ENCODE measurements at places on chromosomes 5 and 9.
A peak's percentile ranks its signal among the peaks of the same experiment; 100 is the strongest.

DNA sequence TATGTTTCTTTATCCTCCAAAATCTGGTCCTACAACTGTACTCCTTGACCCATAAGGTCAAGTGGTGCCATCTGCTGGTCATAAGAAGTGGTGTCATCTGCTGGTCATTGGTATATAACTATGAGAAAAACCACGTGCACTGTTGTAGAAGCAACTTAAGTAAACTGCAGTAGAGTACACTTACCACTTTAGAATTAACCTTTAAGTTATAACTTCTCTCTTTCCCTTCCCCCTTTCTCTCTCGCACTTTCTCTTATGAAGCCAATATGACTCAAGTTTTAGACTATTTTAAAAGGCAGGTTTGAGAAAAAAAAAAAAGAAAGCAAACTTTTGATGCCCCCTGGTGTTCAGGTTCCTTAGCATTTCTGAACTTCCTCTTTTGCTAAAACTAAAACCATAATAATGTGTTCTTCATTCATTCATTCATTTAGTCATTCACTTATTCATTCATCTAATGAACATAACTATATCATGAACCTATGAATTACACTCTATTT lies 12.8 kb upstream of the MTAP start:
- peak; percentile 78 for DNase-seq

- DNase-seq: no peak
Observed at GRCh38 chr5:14762549-14763216, 98.2 kb downstream of the OTULIN start.

DNA sequence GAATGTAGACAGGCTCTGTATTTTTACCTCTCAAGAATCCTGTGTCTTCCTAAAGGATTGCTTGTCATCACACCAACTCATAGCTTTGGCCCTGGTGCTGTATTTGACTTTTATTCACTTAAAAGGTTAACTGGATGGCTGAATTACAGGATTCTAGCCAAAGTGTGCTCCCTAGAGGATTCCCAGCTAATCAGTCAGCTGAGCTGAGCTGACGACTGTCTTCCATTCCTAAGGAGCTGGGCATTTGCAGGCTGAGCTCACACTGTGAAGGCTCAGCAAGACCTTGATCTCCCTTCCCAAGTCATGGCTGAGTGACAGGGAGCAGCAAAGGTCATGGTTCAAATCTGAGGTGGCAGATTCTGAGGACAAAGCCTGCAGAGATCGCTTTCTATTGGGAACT lies 59.0 kb upstream of the PALM2AKAP2 start:
- DNase-seq: no peak

GRCh38 chr9:2127486-2127885 lies 112.3 kb downstream of the SMARCA2 start:
- no peak for DNase-seq

- no peak for DNase-seq
Observed at GRCh38 chr9:36194326-36195000, 3.7 kb downstream of the CLTA start.

DNA sequence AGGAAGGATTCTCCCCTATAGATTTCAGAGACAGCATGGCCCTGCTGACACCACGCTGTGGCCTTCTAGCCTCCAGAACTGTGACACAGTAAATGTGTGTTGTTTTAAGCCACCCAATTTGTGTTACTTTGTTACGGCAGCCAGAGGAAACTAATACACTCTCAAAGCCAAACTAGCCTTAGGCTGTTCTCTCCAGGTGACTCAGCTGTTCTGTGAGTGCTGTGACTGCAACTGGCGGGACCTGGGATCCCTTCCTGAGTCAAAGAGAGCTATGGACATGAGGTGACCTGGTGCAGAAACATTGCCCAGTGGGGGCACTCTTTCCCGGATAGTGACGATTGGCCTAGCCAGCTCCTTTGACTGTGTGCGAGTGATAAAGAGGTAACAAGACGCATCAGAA lies 14.0 kb upstream of the MLANA start:
- DNase-seq: no peak

GRCh38 chr9:114691046-114691955 lies 9.3 kb upstream of the TEX48 start:
- DNase-seq: peak; percentile 53

DNA sequence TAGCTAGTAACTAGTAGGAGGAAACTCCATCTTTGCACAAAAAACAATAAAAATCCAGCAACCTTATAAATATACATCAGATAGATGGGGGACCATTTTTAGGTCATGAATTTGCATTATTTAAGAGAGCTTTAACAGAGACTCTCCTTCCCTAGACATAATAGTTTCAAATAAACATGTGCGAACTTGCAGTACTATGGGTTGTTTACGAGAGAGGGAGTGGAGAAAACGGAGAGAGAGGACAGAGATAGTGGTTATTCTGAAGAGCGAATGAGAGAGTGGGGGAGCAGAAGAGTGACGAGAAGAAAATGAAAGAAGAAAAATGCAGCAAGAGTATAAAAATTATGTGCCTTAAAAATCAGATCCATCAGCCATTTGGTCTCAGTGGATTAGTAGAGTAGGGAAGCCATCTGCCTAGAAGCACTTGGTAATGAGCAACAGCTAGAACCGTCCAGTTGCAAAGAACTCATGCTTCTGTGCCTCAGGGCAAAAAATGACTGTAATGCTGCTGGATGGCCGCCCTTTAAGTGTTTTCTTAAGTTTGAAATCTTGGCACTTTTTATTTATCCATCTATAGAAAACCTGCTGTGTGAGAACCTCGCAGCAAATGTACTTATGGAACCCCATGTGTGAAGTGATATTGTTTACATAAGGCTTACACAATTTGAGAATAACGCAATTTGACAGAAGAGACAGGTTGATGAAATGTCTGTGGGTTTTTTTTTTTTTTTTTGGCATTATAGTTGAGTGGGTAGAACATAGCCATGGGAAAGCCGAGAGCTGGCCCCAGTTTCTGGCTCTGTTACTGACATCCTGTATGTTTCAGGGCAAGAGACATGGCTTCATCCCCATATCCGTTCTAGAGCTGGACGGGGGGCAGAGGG lies 95.6 kb upstream of the ZNF608 start:
- no peak for DNase-seq

Data from CD4-positive, alpha-beta T cell treated with Interleukin-12 subunit alpha and Interleukin-12 subunit beta, for 1 hour (primary cell).